ENCODE measurements at places on chromosomes 12 and 14.

DNA sequence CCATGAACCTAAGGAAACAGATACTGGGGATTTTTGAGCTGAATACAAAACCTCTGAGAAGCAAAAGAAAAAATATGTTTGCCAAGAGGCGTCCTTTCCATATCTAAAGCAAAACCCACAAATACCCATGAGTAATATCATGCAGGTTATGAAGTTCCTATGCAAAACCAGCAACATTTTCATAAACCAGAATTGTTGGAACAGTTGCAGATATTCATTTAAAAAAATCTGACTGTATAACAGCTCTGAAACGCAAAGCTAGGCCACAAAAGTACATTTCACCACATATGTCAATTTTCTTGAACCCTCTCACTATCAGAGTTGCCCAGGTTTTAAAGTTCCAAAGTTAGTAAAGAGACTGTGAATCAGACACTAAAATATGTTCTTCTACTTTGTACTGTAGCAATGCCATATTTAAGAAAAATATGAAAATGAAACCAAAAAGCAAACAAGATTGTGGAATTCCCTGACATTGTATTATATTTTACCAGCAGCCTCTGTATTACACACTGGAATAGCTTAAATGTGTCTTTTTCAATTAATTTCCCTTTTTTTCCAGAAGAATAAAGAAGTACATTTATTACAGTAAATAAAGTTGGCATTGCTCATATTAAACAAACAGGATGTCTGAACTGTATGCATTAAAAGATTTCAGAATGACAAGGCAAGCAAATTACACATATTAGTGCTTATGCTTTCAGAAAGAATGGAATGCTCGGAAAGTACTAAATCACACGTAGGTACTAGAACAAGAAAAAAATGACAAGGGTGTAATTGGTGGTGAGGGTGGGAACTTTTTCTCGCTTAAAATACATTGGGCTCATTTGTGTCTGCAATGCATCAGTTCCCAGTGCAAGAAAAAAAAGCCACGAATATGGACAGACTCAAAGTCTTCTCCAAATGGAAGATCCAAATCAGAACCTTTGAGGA lies 33.6 kb upstream of the HIF1A start:
- DNase-seq: no peak

DNA sequence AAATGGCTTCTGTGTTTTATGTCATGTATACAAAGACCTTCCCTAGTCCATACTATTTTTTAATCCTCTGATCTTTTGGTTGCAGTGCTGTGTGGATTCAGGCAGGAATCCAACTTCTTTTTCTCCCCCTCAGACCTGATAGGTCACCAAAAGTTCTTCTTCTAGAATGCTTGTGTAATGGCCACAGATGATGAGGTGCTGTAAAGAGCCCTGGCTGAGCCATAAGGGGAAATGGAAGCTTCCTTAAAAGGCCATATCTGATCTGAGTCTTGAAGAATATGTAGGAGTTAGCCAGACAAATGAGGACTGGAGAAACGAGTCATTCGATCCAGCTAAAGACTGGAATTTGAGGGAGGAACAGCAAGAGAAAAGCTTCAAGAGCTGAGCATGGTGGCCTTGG lies 353.9 kb downstream of the PCNX1 start:
- no peak for DNase-seq

DNA sequence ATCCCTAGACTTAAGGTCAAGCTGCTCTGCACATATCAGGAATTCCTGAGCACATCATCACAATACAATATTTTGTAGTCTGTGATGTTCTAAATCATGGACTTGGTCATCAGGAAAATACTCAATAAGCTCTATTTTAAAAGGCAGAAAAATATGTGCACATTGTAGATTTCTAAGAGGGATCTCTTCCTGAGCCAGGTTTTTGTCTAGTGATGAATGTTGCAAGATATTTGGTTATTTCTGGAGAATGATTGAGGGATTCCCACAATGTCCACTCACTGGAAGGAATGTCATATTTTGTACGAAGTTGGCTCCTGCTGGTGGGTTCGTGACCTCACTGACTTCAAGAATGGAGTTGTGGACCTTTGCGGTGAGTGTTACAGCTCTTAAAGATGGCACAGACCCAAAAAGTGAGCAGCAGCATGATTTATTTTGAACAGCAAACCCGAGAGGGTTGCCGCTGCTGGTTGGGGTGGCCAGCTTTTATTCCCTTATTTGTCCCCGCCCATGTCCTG lies 300.9 kb upstream of the DCN start:
- DNase-seq: no peak

DNA sequence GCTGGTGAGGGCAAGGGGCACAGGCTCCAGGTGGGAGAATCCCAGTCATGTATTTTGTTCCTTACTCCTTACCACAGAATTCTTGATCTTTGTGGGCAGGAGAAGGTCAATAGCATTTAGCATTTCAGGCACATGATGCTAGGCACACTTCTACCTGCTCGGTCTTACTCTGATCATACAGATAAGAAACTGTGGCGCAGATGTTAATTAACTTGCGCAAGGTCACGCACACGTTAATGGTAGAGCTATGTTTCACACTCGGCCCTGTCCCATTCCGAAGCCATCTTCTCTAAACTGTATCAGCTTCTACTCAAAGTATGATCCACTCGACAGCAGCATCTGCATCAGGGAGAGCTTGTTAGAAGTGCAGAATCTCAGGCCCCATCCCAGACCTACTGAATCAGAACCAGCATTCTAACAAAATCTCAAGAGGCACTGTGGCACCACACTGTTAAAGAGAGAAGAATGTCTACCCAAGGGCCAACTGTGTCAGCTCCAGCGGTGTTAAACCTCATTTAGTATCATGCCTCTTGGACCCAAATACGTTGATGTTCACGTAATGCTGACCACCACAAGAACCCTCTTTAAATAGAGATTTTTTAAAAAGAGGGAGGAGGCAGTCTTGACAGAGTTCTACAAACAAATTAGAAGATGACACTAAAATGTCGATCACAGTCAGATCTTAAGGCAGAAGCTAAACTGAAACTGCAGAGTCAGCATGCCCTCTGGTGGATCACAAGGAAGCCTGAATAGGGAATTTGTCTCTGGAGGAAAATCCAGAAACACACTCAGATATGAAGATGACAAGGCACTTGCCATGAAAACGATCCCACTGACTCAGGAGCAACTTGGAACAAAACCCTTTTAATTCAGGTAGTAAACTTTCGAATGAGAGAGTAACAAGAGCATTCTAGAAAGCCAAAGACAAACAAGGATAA lies 7.3 kb downstream of the STXBP6 start:
- DNase-seq: no peak

GRCh38 chr12:92471551-92471950 lies 231.2 kb upstream of the PLEKHG7 start:
- DNase-seq: no peak

DNA sequence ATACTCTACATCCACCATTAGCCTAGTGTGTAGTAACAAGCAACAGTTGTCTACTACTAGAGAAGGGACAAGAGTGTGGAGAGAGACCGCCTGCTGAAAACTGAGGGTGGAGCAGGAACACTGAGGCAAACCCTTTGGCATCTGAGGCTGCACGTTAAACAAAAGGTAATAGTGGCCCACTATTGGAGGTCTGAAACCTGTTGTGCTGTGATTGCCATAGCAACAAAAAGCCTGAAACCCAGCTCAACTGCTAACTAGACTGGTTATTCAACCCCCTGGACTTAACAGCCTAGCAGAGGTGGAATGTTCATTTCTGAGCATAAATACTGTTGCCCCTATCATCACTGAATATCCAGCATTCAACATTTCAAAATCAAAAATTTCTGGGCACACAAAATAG lies 43.0 kb downstream of the PPP4R4 start:
- DNase-seq: no peak

DNA sequence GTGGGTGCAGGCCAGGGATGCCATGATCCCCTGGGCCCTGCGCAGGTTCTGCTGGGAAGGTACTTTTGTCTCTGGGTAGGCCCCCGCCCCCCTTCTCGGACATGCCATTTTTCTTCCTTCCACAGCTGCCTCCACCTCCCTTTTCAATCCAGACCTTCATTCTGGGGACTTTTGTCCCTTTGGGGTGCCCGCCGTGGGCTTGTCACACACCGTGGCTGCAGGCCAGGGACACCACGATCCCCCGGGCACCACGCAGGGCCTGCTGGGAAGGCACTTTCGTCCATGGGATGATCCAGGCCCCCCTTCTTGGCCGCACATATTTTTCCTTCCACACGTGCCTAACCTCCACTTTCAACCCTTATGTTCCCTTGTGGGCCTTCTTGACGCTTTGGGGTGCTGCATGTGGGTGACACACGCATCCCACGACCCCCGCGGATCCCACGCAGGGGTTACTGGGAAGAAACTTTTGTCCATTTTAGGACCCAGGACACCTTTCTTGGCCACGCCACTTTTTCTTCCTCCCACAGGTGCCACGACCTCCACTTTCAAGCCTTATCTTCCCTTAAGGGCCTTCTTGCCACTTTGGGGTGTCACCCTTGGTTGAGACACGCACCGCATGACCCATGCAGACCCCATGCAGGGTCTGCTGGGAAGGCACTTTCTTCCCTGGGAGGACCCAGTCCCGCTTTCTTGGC lies 272.5 kb downstream of the ALG10 start:
- DNase-seq: no peak

DNA sequence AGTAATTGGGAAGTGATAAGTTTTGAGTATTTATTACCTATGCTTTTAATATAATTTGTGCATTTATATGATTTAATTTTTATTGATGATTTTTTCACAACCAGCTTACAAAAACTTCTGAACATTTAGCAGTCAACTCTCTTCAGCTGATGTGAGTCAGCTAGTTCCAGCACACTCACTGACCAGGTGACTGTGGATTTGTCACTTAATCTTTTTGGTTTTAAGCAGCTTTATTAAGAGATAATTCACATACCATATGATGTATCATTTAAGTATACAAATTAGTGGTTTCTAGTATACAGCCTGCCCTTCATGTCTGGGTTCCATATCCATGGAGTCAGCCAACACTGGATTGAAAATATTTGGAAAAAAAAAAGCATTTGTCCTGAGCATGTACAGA lies 103.5 kb downstream of the SYNE2 start:
- DNase-seq: no peak

- no peak for DNase-seq
Measured at GRCh38 chr14:105223260-105223659, 25.1 kb upstream of the BTBD6 start.

GRCh38 chr12:68467514-68467913 lies 135.4 kb upstream of the MDM1 start:
- no peak for DNase-seq

DNA sequence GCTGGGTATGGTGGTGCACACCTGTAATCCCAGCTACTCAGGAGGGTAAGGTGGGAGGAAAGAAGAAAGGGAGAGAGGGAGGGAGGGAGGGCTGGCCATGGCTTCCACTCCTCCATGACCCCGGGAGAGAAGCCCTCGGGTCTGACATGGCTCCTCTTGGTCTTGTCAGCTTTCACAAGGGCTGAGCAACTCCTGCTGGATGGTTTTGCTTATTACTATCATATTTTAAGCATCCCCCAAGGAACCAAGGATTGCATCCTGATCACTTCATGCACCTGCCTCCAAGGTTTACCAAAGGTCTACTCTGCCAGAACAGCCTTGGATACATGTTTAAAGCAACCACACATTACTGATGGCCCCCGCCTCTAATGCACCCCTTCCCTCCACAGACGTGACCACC lies 28.0 kb upstream of the NCOR2 start:
- DNase-seq: no peak

- no peak for DNase-seq
Measured at GRCh38 chr12:66108386-66108785, 22.2 kb downstream of the LLPH start.

- peak; percentile 67 for DNase-seq
Measured at GRCh38 chr14:92951912-92952471, 29.0 kb downstream of the CHGA start.

DNA sequence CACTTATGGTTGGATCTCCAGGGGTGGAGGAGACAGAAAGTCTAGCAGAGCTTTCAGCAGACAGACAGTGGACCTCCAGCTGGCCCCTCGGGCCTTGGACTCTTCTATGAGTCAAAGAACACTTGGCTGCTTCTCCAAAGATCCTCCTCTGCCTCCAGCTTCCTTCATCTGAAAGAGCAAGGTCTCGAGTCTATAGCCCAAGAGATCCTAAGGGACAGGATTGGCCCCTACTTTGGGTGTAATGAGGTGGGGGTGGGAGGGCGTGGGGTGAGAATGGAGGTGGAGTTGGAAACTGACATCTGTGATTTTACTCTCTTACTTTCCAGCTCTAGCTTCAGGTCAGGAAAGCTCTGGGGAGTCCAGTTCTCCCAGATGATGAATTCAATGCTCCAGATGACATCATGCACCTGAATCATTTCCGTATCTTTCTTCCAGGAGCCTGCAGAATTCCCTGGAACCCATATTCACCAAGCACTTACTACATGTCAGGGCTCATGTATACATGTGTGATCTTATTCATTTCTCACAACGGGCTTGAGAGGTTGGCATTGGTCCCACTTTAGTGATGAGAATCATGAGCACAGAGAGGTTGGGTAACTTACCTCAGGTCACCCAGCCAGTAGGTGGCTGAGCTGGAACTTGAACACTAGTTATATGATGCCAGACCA lies 10.2 kb upstream of the PGF start:
- DNase-seq: no peak

DNA sequence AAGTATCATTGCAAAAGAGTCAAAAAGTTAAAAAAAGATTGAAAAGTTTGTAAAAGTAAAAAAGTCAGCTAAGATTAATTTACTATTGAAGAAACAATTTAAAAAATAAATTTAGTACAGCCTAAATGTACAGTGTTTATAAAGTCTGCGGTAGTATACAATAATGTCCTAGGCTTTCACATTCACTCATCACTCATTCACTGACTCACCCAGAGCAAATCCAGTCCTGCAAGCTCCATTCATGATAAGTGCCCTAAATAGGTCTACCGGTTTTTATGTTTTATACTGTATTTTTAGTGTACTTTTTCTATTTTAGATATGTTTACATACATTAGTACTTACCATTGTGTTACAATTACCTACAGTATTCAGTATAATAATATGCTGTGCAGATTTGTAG lies 43.9 kb upstream of the ABCC9 start:
- DNase-seq: no peak

DNA sequence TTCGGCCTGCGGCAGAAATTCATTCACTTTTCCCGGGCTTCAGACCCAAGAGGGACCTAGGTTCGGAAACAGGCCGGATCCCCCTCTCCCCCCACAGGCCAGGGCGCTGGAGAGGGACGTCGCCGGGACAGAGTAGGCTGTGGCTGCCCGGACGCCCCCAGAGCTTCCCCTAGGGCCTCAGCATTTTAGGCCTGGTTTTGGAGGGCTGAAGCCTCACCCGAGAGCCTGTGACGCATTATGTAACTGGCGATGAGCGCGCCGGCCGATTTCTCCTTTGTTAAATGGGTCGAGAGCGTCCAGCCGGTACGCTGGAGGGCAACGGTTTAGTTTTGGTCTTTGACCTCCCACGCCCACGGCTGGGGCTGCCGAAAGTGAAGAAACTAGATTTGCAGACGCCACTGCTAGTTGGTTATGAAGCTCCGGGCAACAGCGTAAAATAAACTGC lies 657 bp downstream of the PEBP1 start:
- peak; percentile 53 for DNase-seq

DNA sequence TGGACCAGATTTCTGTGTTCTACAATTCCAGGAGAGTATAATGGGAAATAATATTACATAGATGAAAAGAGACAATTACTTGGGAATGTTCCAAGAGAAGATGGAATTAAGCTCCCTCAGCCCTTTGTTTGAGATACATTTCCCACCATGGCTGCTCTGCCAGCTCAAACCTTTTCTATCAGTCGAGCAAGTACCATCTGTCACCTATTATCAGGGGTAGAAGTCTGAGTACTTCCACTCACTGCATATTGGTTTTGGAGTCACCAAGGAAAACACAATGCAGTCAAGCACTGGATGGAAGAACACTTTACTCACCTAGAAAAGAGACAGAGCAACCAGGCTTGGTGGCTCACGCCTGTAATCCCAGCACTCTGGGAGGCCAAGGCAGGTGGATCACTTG lies 270.4 kb upstream of the FAR2 start:
- no peak for DNase-seq
